ENCODE measurements at places on chromosomes 7 and 10. TPM values are rescaled to one million over a fixed set of nuclear protein-coding genes. Genes with fewer than 3 reads are reported as not detected.

NODAL gene
- not detected for polyA plus RNA-seq

ST8SIA6 gene
- polyA plus RNA-seq = 0.11 TPM

EBLN1 gene
- polyA plus RNA-seq = not detected

SSC4D gene
- 0.48 TPM for polyA plus RNA-seq

AQP1 gene
- not detected for polyA plus RNA-seq

- DNase-seq = no peak
Measured at GRCh38 chr7:142873281-142873784, 12.2 kb downstream of the TRPV6 start.

DNA sequence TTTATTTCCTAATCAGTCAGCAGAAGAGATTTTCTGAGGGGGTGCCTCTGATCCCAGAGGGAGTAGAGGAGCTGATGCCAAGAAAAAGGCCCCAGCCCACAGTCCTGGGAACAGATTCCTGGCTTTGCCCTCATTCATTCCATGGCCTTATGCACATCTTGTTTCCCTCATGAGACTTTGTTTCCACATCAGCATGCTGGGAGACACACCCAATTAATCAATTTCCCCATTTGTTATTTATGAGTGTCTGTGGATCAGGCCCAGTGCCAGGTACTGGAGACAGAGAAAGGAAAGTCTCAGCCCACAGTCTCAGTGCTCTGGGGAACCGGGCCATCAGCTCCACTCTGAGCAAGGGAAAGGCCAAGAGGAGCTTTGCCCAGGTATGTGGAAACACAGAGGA, 496.2 kb upstream of the ZMIZ1 start:
- no peak for DNase-seq

DNA sequence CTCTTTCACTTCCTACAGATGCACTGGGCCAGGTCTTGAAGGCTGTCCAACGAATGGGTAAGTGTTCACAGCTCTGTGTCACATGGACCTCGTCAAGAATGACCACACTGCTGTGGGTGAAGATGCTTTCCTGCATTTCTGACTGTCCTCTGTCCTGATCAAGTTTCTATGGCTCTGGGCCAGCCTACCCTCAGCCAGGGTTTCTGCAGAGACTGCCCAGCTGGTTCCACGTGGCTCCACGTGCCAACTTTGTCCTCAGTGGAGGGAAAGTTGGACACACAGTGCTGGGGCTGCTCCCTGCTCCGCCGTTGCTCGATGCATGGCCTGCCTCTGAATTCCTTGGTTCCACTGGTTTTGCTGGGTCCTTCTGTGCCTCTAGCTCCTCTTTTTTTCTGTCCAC, 152.3 kb downstream of the EGFR start:
- no peak for DNase-seq

DNA sequence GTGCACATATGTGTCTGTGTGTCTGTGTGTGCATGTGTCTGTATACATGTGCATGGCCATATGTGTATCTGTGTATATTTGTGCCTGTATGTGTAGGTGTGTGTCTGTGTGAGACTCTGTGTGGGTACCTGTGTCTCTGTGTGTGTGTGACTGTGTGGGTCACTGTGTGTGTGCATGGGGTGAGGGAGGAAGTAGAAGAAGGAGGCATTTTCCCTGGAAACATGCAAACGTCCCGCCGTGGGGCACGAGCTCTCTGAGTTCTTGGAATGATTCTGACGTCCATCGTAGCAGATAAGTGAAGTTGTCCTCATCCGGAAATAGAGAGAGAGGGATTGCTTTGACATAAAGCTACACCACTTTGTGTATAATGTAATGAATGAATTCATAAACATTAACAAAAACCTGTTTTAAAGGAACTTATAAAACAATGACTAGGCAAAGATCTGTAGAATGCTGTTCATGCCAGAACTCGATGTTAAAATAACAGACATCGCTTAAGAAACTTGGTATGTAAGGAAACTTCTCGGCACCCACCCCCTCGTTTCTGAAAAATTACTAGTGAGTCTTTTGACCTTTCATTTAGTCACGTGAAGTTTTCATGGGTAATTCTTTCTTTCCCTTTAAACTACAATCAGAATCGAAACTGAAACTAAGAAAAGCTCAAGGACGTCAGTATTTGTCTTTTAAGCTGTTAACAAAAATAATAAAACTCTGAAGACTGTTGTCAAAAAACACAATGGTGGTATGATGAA, 43.6 kb upstream of the KLF6 start:
- DNase-seq = peak; percentile 68

DNA sequence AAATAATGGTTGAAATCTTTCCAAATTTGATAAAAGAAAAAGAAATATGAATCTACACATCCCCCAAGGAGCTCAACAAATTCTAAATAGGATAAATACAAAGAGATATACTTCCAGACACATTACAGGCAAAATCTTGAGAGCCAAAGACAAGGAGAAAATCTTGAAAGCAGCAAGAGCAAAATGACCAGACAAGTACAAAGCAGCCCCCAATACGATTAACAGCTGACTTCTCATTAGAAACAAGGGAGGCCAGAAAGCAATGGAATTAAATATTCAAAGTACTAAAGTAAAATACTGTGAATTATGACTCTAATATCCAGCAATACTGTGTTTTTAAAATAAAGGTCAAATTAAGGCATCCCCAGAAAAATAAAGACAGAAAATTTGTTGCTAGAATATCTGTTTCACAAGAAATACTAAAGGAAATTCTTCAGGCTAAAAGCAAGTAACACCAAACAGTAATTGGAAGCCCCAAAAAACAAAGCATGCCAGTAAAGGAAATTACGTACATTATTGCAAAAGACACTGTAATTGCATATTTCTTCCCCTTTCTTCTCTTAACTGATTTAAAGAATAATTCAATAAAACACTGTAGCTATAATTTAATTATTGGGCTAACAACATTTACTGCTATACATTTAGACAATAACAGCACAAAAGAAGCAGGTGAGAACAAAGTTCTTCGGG, 36.4 kb downstream of the ZNF438 start:
- peak; percentile 80 for DNase-seq

- no peak for DNase-seq
Measured at GRCh38 chr7:151243045-151243349, 5.5 kb downstream of the SMARCD3 start.

DNA sequence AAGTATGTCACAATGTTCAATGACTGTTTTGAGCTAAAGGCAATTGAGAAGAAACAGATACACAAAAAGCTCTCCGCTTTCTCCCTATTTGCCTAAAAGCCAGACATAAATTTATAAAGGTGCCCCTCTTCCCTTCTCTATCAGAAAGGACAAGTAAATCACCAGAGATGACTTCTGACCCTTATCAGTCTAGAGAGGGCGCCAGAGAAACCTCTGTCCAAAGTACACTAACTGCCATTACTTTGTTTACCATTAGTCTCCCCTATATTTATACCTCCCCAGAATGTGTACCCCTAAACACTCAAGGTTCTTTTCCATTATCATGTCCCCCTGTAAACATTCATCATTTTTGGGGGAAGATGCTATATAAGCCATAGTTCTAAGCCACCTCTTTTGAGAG, 49.3 kb downstream of the TPK1 start:
- no peak for DNase-seq

DNA sequence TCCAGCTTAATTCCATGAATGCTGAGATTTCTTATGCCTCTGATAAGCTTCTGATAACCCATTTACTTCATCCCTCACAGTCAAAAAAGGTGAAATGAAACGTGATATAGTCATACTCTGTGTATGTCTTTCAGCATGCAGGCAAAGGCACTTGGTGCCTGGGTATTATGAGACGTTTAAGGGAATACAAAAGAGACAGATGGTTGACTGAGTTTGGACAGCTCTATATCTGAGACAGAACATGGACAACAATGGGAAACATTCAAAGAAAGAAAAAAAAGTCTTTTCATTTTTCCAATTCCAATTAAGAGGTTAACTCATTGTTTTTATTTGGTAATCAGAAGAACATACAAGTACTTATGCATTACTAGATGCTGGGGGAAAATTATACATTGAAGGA, 96.2 kb downstream of the PPP1R17 start:
- no peak for DNase-seq

DNA sequence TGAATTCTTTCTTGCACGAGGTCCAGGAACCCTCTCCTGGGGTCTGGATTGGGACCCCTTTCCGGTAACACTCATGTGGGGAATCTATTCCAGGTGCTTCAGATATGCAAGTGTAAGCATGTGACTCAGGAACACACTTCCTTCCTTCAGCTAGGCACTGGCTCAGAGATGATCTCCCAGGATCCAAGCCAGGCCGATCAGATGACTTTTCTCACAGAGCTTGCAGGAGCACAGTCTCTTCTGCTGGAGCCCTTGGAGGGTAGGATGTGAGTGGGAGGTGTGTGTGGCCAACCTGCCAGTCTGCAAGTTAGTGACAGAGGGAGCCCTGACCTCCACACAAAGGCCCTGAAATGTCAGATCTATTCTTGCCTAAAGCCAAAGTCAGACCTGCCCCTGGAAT, 108.3 kb downstream of the CPXM2 start:
- DNase-seq = no peak

- no peak for DNase-seq
Measured at GRCh38 chr10:116744163-116744753, 1.9 kb upstream of the HSPA12A start.

GRCh38 chr7:27914409-27914808, 174.4 kb downstream of the TAX1BP1 start:
- DNase-seq = no peak

DNA sequence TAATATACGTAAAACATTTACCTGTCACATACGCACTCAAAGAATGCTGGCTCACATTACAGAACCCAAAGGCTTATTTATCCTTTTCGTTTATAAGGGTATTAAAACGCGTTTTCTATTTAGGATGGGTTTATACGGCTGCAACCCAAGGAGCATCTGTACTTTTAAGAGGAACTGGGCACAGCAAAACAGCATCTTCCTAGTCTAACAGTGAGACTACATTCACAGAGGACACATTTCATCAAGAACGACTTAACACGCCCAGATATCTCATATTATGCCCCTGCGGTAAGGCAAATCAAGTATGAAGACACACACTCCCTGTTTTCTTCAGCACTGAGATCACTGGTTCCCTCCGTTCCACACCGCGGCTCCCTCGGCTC, 533 bp upstream of the DMTF1 start:
- DNase-seq = no peak

GRCh38 chr10:73879296-73880173, 5.2 kb upstream of the CAMK2G start:
- DNase-seq = peak; percentile 97
